ENCODE measurements at places on chromosomes 11 and 22.

DNA sequence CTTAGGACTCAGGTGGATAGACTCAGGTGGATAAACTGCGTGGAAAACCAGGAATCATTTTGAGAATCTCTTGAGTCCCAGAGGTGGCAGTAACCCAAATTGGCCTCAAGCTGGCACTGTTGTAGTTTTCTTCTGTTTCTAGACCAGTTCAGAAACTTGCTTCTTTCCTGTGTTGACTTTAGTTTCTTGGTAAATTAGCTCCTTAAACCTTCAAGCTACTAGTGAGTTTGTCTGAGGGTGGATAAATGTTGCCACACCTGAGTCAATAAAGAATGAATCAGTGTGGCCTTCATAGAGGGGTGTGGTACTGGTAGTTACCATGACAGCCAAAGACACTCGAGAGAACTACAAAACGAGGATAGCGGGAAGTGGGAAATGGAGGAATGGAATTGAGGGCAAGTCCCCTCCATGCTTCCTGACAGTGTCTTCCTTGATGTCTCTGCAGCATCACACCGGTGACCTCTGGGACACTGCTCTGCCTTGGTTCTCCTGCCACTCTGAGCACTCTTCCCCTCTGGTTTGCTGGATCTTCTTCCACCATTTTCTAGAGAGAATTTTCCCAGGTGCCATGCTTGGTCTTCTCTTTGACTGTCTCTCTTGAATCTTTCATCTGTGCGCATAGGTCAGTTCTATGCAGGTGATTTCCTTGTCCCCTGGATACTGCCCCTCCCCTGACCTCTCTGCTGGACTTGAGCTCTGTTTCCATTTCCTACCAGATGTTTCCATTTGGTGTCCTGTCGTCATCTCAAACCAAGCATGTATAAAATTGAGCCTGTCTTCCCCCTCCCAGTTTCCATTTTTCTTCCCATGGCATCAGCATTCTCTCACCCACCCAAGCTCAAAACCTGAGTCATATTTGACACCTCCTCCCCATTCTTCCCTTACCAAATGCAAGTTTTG is 7.2 kb downstream of the POLD4 start:
- peak; percentile 60 for DNase-seq

DNA sequence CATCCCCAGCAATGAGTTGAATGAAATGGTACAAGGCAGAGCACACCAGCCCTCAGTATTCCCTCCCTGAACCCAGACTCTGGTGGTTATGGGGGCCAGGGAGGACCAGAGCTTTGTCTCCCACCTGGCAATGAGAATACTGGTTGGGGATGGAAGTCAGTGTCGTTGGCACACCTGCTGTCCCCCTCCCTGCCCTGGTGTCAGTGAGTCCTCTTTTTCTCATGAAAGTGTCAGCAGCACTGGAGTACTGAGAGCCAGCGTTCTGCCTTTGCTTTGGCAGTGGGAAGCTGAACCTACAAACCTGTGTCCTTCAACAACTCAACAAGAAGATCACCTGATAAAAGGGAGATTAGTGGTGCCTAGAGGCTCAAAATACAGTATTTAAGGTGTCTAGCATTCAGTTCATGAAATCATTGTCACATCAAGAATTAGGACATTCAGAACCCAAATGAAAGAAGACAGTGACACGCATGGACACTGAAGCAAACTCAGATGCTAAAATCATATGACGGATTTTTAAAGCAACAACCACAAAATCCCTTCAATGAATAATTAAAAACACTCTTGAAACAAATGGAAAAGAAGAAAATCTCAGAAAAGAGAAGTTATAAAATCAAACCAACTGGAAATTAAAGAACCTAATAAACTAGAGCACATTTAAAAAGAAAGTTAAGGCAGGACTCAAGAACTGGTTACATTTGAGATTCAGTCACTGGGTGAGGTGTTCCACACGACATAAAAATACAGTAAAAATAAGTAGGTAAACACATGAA is 77.5 kb upstream of the VPREB1 start:
- DNase-seq, result no peak

- no peak for DNase-seq
Observed at GRCh38 chr22:42282943-42283277, 12.5 kb upstream of the TCF20 start.

DNA sequence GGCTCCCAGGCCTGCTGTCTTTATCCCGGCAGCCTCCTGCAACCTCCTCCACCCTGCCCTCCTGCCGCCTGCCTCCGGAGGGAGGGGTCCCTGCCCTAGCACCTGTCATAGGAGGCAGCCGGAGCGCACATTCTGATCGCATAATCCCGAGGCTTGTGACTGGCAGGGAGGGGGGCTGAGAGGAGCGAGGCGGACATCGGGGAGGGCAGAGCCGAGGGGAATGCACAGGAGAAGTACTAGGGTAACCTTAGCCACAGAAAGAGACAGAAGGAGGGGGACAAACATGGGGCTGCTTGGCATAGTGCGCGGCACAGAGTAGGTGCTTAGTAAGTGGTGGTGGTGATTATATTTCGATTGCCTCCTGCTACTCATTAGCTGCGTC is 9.2 kb upstream of the ALX4 start:
- no peak for DNase-seq

GRCh38 chr11:9265211-9266131 is at the start of gene DENND5A:
Gene DENND5A (minus strand): TSS chr11:9265350. CDS start chr11:9265069, 281 bp downstream.
- DNase-seq, result peak; percentile 81

GRCh38 chr11:115170133-115170815 is 333.9 kb downstream of the CADM1 start:
- DNase-seq, result peak; percentile 48

- no peak for DNase-seq
Observed at GRCh38 chr11:65806979-65807378, 20.1 kb downstream of the OVOL1 start.

DNA sequence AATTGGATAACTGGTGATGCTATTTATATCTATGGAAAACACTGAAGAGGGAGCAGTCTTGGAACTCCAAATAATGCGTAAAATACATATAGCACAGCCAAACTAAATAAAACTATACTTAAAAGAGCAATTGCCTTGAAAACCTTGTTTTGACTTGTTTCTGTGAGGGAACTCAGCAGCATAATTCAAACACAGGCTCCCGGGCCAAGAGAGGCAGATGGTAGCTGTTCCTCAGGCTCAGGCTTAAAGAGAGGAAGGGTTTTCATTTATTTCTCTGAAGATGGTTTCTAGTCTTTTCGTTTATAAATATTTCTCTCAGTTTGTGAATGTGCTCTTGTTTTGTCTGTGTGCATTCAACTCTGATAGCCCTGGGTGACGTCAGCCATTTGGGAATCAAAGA is 82.4 kb downstream of the FANCF start:
- DNase-seq, result no peak

DNA sequence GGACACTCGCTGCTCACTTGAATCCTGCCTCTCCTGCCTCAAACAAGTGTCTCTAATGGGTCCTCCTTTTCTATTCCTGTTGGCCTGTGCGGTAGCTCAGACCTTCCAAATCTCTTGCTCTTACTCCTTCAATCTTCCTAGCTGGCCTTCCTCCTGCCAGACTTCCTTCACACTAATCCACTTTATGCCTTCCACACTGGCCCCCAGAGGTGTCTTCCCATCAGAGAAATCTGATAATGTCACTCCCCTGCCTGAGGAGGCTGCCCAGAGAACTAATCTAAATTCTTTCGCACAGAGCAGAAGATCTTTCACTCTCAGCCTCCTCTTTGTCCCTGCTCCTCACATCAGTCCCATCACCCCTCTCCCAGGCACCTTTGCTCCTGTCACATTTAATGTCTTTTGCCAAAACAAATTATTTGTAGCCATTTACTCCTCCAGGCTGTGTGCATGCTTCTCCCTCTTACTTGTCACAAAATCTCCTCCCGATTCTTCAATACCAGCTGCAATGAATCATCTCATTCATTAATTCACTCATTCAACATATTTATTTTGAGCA is 175.7 kb downstream of the MAML2 start:
- DNase-seq, result peak; percentile 68

GRCh38 chr11:94664346-94664745 is 97.2 kb downstream of the PIWIL4 start:
- no peak for DNase-seq

DNA sequence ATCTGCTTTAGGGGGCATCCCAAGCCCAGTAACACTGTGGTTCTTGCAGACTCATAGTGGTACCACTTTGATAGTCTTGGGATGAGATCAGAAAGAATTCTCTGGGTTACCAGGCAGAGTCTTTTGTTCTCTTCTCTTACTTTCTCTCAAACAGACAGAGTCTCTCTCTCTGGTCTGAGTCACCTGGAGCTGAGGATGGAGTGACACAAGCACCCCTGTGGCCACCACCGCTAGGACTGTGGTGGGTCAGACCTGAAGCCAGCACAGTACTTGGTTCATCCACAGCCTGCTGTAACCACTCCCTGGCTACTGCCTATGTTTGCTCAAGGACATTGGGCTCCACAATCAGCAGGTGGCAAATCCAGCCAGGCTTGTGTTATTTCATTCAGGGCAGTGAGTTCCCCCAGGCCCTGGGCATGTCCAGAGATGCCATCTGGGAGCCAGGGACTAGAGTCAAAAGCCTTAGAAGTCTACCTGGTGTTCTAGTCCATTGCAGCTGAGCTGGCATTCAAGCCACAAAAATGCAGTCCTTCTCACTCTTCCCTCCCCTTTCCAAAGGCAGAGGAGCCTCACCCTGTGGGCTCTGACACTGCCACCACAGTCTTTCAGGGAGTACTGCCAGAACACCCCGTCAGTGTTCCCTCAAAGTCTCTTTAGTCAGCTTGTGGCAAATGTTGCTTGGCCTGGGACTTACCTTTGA is 29.9 kb downstream of the ENDOD1 start:
- DNase-seq, result no peak

- DNase-seq, result no peak
Observed at GRCh38 chr22:40928657-40929056, 22.5 kb upstream of the RBX1 start.

GRCh38 chr22:40251106-40251505 is 73.4 kb downstream of the TNRC6B start:
- no peak for DNase-seq

GRCh38 chr11:108558222-108558621 is 35.3 kb downstream of the EXPH5 start:
- DNase-seq, result no peak

- DNase-seq, result no peak
Observed at GRCh38 chr11:74838188-74838587, 89.5 kb downstream of the RNF169 start.

DNA sequence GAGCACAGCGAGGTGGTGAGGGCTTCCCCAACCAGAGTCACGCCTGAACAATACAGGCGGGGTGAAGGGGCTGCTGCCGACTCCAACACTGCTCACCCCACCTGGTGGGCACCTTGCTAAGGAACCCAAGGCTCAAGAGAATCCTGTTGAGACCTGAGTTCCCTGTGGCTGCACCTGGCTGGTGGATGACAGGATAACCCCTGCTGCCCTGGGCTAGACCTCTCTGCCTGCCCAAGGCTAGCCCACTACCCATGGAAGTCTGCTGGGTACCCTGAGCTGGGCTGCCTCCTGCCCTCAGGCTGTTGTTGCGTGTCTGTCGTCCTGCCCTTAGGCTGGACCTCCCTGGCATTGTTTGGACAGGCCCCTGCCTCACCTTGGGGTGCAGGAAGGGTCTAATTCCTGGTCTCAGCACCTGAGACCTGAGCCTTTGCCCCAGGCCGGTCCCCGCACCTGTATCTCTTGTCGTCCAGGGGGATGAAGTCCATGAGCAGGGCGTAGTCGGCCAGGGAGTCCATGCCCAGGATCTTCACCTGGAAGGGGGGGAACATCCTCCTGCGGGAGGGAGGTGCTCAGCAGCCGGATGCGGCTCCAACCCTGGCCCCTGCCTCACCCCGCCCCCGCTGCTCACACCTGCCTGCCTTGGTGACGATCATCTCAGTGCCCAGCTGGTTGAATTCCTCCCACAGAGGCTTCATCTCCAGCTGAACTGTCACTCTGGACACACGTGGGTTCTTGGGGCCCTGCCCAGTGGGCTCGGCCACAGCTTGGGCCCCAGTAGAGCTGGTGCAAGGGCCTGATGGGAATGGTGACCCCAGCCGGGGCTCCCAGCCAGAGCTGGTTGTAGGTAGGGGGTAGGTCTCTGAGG is 4.9 kb upstream of the NUDT8 start:
- no peak for DNase-seq

DNA sequence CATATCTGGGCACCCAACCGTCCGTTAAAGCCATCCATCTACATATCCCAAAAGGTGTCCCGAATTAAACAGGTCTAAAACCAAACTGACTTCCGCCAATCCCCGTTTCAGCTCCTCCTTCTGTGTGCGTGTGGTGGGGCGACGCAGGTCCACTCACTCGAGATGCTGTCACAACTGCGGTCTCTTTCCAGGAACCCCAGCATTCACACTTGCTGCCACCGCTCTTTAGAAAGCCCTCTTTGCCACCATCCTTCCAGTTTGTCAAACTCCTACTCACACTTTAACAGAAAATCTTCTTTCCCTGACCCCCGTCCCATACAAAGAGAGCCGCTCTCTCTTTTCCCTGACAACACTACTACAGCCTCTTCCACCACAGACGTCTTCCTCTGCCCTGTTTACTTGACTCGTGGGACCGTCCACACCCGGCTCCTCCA is 467 bp downstream of the ESS2 start:
- DNase-seq, result no peak

DNA sequence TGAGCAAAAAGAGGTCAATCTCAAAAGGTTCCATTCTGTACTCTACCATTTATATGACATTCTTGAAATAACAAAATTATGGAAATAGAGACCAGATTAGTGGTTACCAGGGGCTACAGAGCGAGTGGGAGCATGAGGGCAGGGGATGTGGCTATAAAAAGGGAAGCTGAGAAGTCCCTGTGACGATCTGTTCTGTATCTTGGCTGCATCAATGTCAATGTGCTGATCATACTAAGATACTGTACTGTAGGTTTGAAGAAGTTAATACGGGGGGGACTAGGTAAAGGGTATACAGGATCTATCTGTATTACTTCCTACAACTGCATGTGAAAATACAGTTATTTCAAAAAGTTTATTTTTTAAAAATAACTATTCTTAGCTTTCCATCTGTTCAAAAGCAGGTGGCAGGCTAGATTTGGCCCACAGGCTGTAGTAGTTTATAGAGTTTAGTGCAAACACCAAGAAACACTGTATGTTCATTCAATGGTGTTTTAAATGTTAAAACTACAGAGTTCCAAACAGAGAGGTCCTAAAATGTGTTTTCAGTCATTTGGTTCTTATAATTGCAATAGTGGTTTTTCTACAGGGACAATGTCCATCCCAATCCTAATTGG is 78.2 kb downstream of the SMCO4 start:
- DNase-seq, result no peak

GRCh38 chr11:61071913-61072312 is 30.4 kb upstream of the CD5 start:
- DNase-seq, result no peak

DNA sequence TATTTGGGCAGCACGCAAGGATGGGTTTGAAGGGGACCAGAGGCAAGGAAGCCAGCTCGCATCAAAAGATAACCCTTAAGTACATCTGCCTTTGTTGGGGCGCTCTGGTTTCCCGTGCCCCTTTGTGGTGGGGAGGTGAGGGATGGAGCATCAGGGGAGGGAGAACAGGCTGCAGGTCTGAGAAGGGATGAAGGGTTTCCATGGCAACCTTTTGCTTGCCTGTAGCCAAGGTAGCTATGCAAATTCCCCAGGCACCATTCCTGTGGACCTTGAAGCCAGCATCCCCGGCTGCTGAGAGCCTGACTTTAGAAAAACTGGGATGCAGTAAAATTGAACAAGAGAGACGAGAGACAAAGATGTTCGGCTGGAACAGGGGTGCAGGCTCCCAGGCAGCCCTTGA is 75.7 kb downstream of the SEZ6L start:
- DNase-seq, result no peak

GRCh38 chr11:96704847-96705246 is 315.0 kb downstream of the JRKL start:
- peak; percentile 45 for DNase-seq
